Stimulated activated CD4-positive, alpha-beta T cell treated with anti-CD3 and anti-CD28 coated beads, Interleukin-12 subunit alpha, Interleukin-12 subunit beta, amount 100 ng/mL, for 48 hours (primary cell): ENCODE measurements at places on chromosomes 7 and 10.

- DNase-seq, result no peak
Measured at GRCh38 chr10:74587109-74587854, 239.1 kb upstream of the KAT6B start.

- DNase-seq, result no peak
Measured at GRCh38 chr10:110151467-110151866, 55.9 kb upstream of the MXI1 start.

DNA sequence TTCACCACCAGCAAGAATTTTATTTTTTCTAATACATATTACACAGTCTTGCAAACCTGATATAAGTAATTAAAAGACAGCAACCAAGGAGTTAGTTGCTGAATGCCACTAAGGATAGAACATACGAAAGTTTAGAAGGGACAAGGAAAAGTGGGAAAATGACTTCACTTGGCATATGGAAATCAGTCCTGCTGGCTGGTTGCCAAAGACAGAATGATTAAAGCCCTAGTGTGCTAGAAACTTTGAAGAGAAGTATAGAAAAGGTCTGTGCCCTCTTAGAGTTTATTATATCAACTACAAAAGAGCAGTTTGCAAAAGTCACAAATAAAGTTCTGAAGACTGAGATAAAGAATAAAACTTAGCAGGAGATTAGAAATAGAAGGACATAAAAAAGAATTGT lies 5.8 kb upstream of the YAE1 start:
- DNase-seq, result no peak

DNA sequence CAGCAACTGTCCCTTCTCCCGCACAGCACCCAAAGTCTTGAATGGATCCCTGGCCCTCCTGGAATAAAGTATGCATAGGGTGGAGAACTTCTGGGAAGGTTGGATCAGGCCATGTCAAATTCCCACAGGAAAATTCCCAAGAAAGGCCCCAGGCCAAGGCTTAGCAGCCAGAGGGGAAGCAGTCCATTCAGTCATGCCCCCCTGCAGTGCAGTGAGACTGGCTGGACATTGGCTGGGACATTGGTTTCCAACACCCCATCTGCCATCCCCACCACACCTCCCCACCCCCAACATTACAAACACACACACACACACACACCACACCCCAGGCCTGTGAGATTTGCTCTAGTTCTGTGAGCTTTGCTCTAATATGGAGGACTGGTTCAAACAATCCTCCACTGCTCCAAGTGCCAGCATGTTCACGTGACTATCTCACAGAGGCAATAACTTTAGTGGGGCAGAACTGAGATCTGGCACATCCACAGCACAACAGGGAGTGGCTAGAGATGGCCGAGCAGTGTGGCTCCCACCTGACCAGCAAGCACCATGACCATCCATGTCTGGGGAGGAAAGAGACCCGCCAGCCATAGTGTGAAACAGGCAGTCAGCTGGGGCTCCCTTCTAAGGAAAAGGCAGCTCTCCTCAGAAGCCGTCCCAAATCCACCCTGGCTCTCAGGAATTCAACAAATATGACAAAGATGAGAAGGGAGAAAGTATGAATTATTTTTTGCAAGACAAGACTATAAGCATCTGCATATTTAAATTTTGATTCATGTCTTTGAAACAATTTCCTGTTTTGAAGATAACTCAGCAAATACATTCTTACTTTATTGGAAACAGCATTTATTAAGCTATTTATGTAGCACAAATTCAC lies 6.7 kb upstream of the FAM170B start:
- DNase-seq, result no peak

GRCh38 chr10:75043256-75044131 lies 68.0 kb upstream of the SAMD8 start:
- DNase-seq, result peak; percentile 45

GRCh38 chr7:54841772-54842697 lies 83.0 kb upstream of the SEC61G start:
- DNase-seq, result no peak

DNA sequence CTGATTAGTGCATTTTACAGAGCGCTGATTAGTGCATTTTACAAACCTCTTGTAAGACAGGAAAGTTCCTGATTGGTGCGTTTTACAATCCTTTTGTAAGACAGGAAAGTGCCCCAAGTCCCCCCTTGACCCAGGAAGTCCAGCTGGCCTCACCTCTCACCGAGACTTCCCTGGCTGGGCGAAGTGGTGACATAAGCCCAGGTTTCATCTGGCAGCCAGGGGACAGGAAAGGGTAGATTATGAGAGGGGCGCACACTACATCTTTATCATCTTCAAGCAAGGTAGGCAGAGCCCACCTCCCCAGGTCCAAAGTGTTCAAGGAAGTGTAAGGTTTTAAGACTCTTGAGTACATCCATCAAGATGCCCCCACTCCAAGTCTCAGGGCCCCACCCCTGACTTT lies 5.5 kb upstream of the GDF10 start:
- DNase-seq, result no peak

GRCh38 chr10:125187238-125188194 lies 27.2 kb upstream of the CTBP2 start:
- DNase-seq, result no peak

- no peak for DNase-seq
Measured at GRCh38 chr7:35037211-35037525, at the start of gene DPY19L1. DPY19L1 (minus strand) TSS chr7:35037485; CDS start chr7:35037394, 91 bp downstream.

DNA sequence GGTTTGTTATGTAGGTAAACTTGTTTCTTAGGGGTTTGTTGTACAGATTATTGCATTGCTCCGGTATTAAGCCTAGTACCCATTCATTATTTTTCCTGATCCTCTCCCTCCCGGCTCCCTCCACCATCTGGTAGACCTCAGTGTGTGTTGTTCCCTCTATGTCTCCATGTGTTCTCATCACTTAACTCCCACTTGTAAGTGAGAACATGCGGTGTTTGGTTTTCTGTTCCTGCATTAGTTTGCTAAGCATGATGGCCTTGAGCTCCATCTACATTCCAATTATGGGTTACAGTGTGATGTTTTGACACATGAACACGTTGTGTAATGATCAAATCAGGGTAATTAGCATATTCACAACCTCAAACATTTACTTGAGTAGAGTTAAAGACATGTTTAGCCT lies 237.5 kb downstream of the ABCA13 start:
- no peak for DNase-seq

DNA sequence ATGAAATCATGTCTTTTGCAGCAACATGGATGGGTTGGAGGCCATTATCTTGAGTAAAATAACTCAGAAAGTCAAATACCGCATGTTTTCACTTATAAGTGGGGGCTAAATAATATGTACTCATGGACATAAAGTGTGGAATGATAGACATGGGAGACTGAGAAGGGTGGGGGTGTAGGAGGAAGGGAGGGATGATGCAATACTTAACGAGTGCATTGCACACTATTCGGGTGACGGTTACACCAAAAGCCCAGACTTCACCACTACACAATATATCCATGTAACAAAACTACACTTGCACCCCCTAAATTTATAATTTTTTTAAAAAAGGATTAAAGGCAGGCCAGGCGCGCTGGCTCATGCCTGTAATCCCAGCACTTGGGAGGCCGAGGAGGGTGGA lies 13.6 kb downstream of the LGI1 start:
- DNase-seq, result no peak

DNA sequence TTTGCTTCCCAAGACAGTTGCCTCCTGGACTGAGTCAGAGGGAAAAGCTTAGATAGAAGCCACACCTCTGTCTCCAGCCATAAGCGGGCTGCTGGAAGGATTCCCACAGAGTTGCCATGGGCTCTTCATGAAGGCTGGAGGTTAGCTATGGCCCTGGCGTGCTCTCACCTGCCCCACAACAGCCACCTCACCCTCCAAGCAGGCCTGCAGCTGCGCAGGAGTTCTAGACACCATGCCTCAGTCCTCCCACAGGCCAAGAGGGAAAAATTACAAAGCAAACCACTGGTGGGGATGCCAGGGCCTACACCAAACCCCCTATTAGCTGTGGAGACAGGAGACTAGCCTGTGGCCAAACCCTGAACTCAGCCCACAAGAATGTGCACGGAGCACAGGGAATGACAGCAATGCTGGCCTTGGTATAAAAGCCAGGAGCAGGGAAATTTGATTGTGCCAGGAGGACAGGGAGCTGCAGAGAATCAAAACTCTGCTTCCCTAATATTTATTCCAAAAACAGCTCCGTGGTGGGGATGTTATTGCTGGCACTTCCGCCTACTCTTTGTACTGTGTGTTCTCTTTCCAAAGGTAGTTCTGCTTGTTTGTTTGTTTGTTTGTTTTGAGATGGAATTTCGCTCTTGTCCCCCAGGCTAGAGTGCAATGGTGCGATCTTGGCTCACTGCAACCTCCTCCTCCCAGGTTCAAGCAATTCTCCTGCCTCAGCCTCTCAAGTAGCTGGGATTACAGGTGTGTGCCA lies 60.3 kb upstream of the STK17A start:
- no peak for DNase-seq

DNA sequence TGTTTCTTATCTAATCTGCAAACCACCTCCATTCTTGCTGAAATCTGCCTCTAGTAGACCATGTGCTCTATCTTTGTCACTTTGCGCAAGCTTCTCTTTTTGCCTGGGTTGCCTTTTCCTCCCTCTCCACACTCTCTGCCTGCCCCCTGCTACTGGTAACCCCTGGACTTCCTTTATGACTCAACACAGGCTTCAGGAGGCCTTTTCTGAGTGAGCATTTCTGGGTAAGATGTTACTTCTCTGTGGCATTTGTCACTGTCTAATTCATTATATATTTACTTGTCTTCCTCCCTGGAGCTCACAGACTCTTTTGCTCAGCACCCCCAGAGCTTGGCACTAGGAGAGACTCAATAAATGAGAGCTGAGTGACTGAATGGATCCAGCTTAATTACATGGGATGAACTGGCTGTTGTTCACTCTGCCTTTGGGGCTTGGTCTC lies 8.4 kb downstream of the GOLGA7B start:
- no peak for DNase-seq

DNA sequence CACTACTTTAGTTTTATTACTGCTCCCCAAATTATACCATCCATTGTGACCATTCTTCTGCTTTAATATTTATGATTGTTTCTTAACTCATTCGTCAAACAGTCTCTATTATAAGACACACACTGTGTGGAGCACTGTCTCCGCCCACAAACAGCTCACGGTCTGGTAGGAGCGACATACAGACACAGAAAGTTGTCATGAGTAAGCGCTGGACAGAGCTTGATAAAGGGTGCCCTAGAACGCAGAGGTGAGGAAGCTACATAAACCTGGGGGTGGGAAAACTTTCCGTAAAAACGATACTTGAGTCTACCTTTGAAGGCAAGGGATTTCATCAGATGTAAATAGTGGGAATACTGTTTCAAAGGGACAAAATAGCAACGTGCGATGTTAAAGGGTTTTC lies 207.9 kb downstream of the PHF14 start:
- no peak for DNase-seq

DNA sequence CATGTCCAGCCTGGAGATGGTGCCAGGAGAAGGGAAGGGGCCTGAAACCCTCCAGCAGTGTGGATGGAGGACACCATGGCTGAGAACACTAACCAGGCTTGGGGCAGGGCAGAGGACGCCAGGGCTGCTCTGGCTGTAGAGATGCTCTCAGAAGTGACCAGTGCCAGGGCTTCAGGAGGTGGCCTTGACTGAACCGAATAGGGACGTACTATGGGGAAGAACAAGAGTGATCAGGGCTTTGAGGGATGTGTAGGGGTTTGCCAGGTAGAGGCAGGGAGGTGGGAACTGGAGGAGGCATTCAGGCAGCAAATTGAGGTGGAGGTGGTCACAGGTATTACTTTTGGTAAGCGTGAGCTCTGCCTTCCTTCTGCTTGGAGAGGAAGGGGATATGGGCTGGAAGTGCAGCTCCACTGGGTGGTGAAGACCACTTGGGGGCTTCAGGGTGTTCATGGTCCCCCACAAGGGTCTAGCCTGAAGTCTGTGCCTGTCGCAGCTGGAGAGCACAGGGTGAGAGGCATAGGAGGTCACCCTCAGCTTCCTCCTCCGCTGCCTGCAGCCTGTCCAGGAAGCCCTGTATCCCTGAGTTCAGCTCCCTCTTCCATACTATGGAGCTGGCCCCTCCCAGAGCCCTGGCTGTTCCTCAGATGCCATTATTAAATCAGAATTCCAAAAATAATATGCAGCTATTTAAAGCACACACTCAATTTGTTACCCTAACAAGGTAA lies 27.8 kb downstream of the ADCY1 start:
- no peak for DNase-seq

- DNase-seq, result no peak
Measured at GRCh38 chr7:526460-527034, 6.9 kb upstream of the PDGFA start.

- DNase-seq, result no peak
Measured at GRCh38 chr7:106317971-106318370, 33.2 kb upstream of the NAMPT start.

- no peak for DNase-seq
Measured at GRCh38 chr7:45026984-45027773, 27.2 kb downstream of the CCM2 start.
